Activated CD4-positive, alpha-beta T cell treated with anti-CD3 and anti-CD28 coated beads, Interleukin-2, Interleukin-4, amounts not matched to agents 100 ng/mL and 50 ng/mL, durations not matched to agents 16 hours and 8 hours (primary cell): ENCODE measurements at places on chromosomes 12 and 14.

DNA sequence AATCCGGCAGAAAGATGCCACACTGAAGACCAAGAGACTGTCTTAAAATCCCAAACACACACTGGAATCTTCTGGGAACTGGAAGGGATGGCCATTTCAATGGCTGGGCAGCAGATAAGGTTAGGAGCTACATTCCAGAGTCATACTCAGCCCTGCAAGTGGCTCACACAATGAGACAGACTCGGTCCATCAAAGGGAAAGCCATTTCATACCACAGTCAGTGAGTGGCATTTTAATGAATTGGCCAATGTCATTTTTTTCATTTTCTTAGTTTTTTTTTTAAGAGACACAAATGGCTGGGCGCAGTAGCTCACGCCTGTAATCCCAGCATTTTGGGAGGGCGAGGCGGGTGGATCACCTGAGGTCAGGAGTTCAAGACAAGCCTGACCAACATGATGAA, 17.9 kb downstream of the CIT start:
- no peak for DNase-seq

- DNase-seq, result no peak
These were observed 6.6 kb downstream of the TMEM263 start for GRCh38 chr12:106962286-106962685.

- DNase-seq, result no peak
These were observed 261.5 kb downstream of the SUDS3 start for GRCh38 chr12:118637767-118638370.

- no peak for DNase-seq
These were observed 330.5 kb upstream of the LRIG3 start for GRCh38 chr12:59250766-59251165.

GRCh38 chr12:109098183-109098604, 797 bp downstream of the UNG start:
- no peak for DNase-seq

DNA sequence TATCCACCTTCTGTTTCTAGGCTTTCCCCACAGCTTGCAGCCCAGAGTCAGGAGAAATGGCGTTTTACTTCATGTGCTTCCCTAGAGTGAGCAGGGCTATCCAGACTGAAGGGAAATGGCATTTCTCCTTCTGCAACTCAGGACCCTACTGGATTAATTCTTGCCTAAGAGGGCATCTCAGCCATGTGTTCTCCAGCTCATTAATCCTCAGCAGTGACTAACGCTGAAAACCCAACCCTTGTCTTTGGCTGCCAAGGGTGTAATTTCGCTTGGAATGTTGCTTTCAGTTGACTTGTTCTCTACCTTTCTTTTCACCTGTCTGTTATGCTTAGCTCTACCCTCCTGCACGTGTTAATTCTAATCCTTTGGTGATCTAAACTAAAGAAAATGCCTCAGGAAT, 21.0 kb upstream of the EMP1 start:
- no peak for DNase-seq

- DNase-seq, result no peak
These were observed 477.5 kb upstream of the RGS6 start for GRCh38 chr14:71454513-71455332.

GRCh38 chr12:56267443-56268071, 815 bp downstream of the COQ10A start:
- no peak for DNase-seq

DNA sequence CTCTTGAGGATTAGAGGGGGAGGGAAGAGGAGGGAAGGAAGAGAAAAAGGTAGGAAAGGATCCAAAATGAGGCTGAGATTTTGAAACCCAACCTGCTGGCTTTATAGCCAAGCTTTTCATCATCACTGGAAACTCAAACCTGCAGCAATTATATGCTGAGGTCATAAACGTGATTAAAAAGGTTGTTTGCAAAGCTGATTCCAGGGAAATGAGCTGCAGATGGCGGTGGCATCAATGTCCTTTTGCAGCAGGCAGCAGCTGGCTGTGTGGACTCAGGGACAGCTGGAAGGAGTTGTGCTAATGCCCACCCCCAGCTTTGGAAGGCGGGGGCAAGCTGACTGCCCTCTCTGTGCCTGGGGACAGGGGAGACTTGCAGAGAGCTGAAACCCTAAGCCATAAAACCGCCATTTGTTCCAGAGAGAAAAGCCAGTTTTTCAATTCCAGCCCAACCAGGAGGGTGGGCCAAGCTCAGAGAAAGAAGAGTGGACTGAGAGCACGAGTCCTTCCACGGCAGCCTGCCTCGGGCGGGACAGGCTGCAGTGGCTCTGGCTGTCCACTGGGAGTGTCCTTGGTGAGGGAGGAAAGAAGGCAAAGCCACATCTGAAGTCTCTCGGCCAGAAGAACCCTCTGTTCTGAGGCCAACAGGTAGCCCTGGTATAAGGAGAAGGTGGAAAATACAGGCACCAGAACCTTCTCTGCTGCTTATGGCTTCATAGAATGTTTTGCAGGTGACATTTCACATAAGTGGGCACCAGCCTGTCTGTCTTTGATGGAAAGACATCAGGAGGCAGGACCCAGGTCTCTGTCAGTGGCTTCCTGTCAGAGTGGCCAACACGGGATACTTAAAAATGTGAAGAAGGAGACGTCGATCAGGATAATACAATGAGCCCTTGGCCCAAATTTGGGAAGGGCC, 90.7 kb downstream of the SINHCAF start:
- no peak for DNase-seq
